CD4-positive, alpha-beta T cell treated with Interleukin-2 at 100 ng/mL for 4 hours (primary cell): ENCODE measurements at places on chromosomes 3 and 15.

DNA sequence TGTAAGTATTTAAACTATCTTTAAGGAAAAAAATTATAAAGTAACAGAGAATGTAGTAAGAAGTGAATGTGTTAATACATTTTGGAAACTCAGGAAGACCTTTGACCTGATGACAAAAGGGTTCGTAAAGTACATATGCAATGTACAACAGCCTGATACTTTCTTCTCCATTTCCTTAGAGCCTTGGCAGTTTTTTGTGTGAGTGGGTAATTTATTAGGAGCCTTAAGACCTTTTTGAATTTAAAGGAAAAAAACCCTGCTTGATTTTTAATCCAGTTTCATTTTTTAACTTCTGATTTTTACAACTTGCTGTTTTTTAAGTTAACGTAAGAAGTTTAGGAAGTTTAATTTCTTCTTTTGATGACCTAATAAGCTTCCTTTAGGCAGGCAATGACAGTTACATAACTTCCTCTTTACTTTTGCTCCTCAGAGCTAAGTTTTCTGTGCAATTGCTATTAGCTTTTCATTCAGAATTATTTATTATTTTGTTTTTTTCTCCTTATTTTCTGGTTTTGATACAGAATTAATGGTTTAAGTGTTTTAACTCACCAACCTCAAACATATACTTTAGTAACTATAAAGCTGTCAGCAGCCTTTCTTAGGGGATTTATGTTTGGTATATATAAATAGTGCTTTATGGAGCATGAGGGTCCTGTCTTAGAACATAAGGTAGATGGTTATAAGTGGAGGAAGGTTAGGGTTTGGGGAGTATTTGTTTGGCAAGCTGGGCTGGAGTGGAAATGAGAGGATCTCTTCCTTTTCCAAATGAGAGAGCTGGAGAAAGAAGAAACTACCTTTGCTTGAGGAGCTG lies 35.2 kb downstream of the ARMC8 start:
- DNase-seq, result no peak

DNA sequence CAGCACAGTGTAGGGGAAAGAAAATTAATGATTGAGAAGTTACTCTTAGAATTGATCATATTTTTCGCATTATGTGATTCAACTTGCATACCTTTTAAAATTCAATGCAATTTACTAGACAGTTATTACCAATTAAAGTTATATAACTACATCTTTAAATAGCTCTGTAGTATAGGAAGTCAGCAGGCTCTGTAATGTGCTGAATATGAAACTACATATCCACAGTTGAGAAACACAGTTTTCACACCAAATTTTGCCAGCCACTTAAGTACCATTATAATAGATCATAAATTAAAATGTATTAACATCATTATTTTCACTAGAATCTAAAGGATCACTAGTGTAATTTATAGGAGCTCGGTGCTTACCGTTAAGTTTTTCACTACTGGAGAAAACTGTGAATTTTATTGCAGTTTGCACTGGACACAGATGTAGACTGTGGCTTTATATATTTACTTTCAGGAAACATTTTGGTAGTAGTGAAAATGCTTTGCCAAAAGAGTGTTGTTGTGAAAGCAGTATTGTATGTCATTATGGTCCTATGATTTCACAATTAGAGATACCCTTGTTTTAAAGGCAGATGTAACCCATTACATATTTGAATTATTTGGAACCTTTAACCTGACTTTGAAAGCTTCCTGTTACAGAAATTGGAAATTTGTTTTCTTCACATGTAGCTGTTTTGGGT lies 113.6 kb downstream of the PLCL2 start:
- no peak for DNase-seq

- DNase-seq, result no peak
These were observed 7.9 kb downstream of the PRSS50 start for GRCh38 chr3:46709721-46710120.

DNA sequence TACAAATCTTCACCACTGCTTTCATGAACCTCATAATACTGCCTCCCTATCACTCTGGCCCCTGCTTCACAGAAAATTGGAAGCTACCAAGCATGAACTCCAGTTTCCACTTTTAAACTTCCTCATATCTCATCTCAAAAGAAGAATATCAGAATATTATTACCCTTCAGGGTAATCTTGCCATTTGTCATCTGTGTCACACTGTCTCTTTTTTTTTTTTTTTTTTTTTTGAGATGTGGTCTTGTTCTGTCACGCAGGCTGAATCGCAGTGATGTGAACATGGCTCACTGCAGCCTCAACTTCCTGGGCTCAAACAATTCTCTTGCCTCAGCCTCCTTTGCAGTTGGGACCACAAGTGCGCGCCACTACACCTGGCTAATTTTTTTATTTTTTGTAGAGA lies 80.4 kb upstream of the TCF12 start:
- no peak for DNase-seq

GRCh38 chr15:47720555-47720954 lies 3.2 kb downstream of the SEMA6D start:
- no peak for DNase-seq

DNA sequence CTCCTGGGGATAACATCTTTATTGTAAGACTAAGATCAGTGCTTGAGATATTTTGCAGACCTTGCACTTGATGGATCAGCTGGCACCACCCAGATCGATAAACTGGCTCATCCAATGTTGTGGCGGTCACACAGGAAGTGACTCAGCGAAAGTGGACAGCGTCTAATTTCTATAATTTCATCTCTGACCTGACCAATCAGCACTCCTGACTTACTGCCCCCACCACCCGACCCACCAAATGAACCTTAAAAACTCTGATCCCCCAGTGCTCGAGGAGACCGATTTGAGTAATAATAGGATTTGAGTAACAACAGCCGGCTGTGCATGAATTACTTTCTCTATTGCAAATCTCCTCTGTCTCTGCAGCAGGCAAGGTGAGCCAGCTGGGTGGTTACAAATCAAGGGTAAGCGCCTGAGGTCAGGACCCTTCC lies 62.7 kb upstream of the RNU6-1 start:
- no peak for DNase-seq

DNA sequence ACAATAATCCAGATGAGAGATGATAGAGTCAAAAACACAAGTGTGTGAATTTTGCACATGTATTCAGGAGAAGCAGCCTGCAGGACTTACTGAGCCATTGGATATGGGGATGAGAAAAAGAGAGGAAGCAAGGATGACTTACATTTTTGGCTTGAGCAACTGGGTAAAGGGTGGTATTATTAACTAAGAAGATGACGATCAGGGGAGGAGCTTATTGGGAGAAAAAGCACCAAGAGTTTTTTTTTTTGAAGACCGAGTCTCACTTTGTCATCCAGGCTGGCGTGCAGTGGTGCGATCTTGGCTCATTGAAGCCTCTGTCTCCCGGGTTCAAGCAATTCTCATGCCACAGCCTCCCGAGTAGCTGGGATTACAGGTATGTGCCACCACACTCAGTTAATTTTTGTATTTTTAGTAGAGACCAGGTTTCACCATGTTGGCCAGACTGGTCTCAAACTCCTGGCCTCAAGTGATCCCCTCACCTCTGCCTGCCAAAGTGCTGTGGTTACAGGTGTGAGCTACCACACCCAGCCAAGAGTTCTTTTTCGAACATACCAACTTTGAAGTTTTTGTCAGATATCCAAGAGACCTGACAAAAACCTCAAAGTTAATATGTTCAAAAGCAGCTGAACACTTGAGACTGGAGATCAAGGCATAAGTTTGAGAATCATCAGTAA lies 14.8 kb upstream of the SH3BP5 start:
- DNase-seq, result peak; percentile 56

DNA sequence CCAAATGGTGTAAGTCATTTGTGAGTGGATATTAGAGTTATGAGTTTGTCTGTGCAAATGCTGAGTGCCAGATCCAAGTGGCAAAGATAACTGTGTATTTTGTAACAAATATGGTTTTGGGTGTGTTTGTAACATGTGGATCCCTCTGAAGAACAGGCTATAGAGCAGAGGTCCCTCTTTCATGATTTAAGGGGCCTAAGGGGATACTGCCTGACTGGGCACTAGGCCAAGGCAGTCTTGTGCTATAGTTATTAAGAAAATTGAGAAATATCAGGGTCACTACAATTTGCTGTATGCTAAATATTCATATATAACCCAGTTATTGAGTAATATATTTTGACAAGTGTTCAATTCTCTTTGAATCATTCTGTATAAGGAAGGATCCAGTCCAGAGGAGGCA lies 555.6 kb upstream of the RGMA start:
- no peak for DNase-seq

- no peak for DNase-seq
These were observed 215.3 kb upstream of the TOPAZ1 start for GRCh38 chr3:44026220-44026865.

GRCh38 chr3:156106721-156107373 lies 13.5 kb upstream of the KCNAB1 start:
- no peak for DNase-seq

GRCh38 chr15:73227433-73228056 lies 141.2 kb downstream of the HCN4 start:
- DNase-seq, result no peak

DNA sequence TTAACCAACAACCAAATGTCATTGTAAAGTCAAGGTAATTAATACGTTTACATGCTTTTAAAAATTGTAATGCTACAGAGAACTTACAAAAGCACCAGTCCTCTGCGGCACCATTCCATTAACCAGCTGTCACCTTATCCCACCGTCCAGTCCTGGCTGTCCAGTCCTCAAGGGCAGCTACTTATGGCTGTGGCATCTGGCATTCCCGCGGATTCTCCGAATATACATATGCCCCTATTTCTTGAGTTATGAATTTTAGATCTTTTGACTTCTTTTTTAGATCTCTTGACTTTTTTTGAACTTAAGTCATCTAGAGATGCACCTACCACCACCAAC lies 382 bp upstream of the POMGNT2 start:
- DNase-seq, result no peak

GRCh38 chr3:50245831-50246516 lies 10.0 kb downstream of the GNAI2 start:
- DNase-seq, result peak; percentile 93

DNA sequence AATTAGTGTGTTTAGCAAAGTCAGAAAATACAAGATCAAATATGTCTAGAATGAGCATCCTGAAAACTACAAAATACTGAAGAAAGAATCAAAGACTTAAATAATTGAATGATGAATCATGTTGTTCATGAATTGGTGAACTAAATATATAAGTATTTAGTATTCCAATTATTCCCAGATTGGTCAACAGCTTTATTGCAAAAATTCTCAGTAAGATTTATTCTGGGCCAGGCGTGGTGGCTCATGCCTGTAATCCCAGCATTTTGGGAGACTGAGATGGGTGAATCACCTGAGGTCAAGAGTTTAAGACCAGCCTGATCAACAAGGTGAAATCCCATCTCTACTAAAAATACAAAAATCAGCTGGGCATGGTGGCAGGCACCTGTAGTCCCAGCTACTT lies 250.0 kb upstream of the NECTIN3 start:
- DNase-seq, result no peak
